ENCODE measurements at places on chromosomes 11 and 22.

DNA sequence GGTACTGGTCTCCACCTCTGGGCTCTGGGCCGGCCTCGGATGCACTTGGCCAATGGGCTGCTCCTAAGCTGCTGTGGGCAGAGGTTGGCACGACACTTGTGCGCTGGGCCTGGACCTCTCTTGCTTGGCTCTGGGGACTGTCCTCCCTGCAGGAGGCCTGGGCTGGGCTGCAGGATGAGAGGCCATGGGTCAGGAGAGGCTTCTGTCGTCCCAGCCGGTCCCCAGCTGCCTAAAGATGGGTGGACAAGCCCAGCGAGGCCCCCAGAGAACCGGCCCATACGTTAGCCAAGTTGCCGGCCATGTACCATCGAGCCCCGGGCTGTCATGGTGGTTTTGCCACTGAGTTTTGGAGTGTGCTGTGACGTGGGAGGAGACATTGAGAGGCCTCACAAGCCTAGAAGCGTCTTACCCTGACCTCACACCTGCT lies 1.6 kb upstream of the CCDC188 start:
- DNase-seq: no peak

DNA sequence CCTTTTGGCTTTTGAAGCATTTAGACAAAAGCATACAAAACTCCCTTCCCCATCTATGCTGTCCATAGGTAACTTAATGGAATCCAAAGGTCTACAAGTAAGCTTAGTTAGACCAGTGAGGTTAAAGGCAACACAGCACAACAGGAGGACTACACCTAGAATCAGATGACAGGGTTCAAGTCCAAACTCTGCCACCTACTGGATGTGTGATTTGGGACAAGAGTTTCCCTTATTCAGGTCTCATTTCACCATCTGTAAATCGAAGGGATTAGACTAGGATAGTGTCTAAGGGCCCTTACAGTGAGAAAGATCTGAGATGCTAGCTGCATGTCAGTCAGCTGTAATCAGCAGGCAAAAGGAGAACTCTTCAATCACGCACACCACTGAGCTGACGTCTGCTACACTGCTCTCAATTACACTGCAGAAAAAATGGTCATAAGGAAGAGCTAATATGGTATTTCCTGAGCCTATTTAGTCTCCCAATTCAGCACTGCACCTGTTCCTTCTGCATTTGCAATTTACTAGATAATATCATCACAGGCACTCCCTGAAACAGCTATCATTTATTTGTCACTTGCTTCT lies 82.2 kb downstream of the SERGEF start:
- no peak for DNase-seq

- DNase-seq: no peak
These were observed 205.6 kb downstream of the MAML2 start for GRCh38 chr11:96137373-96137772.

GRCh38 chr11:77140231-77140851 lies 12.3 kb downstream of the MYO7A start:
- DNase-seq: no peak

- DNase-seq: no peak
These were observed 592.4 kb downstream of the NTM start for GRCh38 chr11:131962818-131963217.

GRCh38 chr11:32881286-32881685 lies 11.3 kb upstream of the QSER1 start:
- no peak for DNase-seq

- no peak for DNase-seq
These were observed 47.9 kb upstream of the ADORA2A start for GRCh38 chr22:24379536-24379935.

- DNase-seq: no peak
These were observed 29.7 kb downstream of the CELSR1 start for GRCh38 chr22:46507451-46508425.

DNA sequence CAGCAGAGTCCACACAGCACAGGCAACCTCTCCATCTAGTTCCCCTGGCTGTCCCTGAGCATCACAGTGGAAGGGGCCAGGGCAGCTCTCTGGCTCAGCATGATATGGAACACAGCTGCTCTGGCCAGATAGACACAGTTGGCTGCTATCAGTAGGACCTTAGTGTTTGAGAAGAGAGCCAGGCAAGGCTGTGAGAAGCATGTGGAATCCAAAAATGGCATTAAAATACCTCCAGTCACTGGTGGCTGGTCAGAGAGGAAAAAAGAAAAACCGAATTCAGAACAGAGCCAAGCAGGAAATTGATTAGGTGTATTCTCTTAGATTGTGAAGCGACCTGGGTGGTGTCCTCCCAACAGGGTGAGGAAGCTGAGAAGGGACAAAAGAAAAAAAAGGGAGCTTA lies 27.9 kb downstream of the SERPINH1 start:
- no peak for DNase-seq

- no peak for DNase-seq
These were observed 51.5 kb downstream of the CCDC15 start for GRCh38 chr11:125005491-125005890.

DNA sequence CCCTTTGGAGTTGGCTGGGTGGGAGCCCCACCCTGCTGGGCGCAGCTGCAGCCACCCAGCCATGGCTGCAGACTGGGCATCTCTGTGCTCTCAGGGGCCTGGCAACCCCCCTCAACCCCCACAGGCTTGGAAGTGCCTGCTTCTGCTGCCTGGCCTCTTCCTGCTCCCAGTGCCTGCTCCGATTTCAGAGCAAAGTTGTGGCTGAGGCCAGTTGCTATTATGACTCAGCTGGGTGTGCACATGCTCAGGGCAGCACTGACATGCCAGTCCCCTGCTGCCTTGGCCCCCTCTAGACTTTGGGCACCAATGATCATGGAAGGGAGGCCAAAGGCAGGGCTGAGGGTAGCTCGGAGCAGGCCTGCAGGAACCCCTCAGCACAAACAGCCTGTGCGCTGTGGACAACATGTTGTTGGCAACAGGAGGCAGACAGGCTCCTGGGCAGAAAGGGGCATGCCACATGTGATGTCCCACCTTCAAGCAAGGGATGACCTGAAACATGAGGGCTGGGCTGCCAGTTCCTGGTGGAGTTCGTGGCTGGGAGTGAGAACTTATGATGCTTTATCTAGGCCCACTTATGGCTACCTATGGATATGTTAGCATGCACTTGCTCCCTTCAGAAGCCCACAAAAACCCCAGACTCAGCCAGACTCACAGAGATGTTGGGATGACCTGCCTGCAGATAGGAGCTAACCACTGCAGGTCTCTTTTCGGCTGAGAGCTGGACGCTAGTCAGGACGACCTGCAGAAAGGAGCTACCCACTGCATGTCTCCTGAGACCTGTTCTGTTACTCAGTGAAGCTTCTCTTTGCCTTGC lies 96.4 kb upstream of the AMOTL1 start:
- no peak for DNase-seq

DNA sequence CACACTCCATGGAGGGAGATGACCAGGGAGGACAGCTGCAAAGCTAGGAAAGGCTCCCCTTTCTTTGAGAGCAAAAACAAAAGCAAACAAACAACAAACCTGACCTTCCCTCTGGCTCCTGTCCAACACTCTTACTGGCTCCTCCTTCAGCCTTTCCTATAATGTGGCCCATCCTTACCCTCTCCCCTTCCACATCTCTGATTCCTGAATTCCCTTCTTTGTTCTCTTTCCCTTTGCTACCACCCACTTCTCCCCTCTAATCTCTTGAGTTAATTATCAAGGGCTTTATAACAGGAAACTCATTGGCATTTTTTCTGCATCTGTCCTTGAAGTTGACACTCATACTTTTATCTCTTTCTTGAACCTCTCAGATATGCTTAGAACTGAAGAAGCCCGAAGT lies 56.3 kb downstream of the ZNF280B start:
- DNase-seq: no peak

- DNase-seq: no peak
These were observed 29.5 kb downstream of the TRIOBP start for GRCh38 chr22:37726241-37726887.

DNA sequence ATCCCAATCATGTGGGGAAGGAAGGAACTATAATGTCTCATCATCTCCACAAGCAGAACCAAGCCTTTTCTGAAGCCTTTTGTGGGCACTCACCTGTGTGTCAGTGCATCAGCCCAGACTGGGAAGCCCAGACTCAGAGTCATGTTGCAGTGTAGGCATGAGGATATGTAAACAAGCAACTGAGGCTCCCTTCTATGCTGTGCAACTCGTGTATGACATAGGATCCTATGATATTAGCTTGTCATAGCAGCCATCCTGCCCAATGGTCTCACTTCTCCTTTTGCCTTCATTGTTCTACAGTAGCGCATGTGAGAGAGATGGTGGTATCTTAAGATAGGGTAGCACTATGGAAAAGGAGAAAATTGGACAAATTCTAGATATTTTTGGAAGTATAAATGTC lies 103.4 kb upstream of the OLFML1 start:
- DNase-seq: no peak

DNA sequence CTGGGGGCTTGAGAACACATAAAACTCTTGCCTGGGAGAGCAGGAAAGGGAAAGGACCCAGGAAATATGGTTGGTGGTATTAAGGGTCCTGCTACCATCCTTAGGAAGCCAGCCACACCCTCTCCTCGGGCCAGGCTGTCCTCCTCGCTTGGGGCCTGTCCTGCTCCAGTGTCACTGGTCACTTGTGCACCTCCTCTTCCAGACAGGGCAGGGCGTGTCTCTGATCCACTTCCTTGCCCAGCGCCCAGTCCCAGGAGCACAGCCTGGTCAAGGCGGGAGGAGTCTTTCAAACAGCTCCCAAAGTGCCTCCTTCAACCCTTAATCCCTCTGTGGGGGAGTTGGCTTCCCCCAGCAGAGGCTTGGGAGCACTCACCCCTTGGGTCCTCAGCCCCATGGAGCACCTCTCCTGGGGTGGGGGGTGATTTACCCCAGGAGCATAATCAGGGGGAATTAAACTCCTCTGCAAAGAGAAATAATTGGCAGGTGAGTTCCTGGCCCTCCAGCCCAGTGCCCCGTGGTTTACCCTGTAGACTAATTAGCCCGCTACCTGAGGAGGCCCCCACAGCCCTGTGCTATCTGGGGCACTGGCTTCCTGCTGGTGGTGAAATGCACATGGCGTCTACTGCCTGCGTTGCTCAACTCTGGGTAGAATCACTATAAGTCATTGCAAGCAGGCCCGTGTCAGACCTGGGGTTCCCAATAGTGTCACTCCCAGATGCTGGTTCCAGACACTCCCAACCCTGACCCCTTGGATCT lies 8.0 kb downstream of the TMPRSS6 start:
- DNase-seq: no peak

DNA sequence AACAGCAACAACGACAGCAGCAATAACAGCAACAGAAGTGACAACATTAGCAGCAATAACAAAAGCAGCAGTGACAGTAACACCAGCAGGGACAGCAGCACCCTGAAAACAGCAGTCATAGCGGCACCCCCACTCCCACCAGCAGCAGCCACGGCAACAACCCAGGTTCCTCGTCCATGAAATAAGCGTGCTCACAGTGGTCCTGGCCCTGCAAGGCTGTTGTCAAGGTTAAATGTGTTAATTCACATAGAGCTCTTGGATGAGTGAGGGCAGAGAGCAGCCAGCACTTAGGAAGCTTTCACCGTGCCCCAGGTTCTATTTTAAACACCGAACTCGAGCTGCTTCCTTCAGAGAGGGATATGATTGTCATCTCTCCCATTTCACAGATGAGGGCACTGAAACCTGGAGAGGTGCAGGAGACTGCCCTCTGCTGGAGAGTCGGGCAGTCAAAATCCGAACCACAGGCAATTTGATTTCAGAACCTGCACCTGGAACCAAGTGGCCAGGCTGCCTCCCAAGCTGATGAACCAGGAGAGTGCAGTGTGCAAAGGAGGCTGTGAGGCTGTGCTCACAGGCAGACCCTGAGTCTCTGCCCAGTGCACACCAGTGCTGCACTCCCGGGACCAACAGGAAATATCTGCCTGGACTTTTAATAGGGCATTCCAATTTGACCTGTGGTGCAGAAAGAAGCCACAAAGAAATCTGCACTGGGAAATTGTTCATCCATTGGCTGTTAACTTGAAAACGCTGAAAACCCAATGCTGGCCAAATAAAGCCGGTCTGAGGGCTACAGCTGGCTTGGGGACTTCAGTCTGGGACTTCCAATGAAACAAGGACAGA lies 22.9 kb upstream of the FGF3 start:
- DNase-seq: no peak

GRCh38 chr22:17060126-17060525 lies 24.7 kb upstream of the IL17RA start:
- DNase-seq: no peak

DNA sequence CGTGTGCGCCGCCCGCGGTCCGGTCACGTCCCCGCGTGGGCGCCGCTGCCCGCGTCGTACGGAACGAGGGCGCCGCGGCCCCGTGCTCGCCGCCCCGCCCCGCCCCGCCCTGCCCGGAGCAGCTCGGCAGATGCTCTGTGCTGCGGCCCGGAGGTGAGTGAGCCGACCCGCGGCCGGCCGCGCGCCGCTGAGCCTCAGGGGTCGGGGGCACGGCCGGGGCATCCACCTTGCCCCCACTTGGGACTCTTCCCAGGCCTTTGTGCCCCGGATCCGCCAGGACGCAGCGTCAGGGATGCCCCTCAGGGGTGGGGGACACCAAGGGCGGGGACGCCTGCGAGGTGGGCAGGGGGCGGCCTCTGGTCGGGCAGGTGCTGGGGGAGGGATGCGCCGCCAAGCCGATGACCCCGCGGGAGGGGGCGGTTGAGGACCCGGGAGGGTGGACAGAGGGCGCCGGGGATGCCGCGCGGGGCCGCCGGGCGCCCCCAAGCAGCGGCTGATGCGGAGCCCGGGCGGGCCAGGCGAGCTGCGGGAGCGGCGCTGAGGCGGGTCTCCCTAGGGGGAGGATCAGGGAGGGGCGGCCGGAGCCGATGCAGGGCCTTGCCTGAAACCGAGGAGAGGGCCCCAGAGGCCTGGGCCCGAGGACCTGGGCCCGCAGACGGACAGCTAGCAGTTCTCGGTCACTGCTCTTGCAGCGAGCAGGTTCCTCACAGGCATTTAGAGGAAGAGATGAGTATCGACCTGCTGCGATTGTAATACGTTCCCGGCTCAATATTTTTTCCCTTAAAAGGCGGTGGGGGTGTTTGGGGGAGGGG lies at the start of gene GNAZ:
Gene GNAZ, plus strand, starts transcription at position 102 of the 812 bp plus-strand sequence. CDS start 25,177 bp downstream, outside the sequence.
- DNase-seq: no peak

- no peak for DNase-seq
These were observed 563.9 kb upstream of the B3GAT1 start for GRCh38 chr11:134975866-134976376.

- no peak for DNase-seq
These were observed 211.7 kb downstream of the NXPE2 start for GRCh38 chr11:114890038-114890437.

GRCh38 chr11:84232511-84232910 lies 946.3 kb upstream of the CCDC90B start:
- DNase-seq: no peak

GRCh38 chr11:115959081-115959486 lies 454.9 kb upstream of the CADM1 start:
- no peak for DNase-seq

- DNase-seq: no peak
These were observed 327.6 kb upstream of the CCDC90B start for GRCh38 chr11:83613767-83614121.

DNA sequence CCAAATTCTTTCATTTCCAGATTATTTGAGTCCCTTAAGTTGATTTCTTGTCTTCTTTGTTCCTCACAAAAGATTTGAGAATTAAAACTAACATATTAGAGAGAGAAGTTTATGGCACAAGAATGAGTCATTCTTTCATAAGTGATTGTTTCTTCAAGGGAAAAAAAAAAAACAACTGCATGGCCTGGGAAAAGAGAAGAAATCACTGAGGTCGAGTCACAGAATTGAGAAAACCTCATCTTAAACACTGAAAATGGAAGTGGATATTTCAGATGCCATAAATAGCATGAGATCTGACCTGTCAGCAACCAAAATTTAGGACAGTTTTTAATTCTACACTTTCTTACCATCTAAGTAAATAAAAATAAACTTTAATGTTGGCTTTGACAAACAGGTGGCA lies 87.2 kb downstream of the CWF19L2 start:
- DNase-seq: no peak

GRCh38 chr11:21658654-21659193 lies 534.2 kb upstream of the ANO5 start:
- no peak for DNase-seq

Measured in esophagus squamous epithelium (tissue), 5 donors.